ENCODE measurements at places on chromosomes 16 and 17. TPM values are rescaled to one million over a fixed set of nuclear protein-coding genes. Genes with fewer than 3 reads are reported as not detected.

The DLX3 gene
- total RNA-seq = not detected

The HSD17B2 gene
- total RNA-seq = 63.7 TPM

The FAM20A gene
- total RNA-seq = 0.26 TPM

The KRT23 gene
- 12.9 TPM for total RNA-seq

The PER1 gene
- total RNA-seq = 21.9 TPM

The DPEP2 gene
- total RNA-seq = not detected

The MPO gene
- total RNA-seq = not detected

The MT3 gene
- total RNA-seq = not detected

The CACNA1G gene
- not detected for total RNA-seq

The AOC2 gene
- 0.79 TPM for total RNA-seq

The ATAD5 gene
- 0.38 TPM for total RNA-seq

The TOX3 gene
- 0.13 TPM for total RNA-seq

The CCL1 gene
- not detected for total RNA-seq

The GGT6 gene
- 6.6 TPM for total RNA-seq

The CCL16 gene
- total RNA-seq = not detected

The RRAD gene
- 130 TPM for total RNA-seq

The CDRT15L2 gene
- total RNA-seq = not detected

The CEP95 gene
- 21.1 TPM for total RNA-seq

The AOC3 gene
- total RNA-seq = 0.26 TPM

The PPL gene
- total RNA-seq = 378 TPM
